ENCODE measurements at places on chromosomes 5 and 9. TPM values are rescaled to one million over a fixed set of nuclear protein-coding genes. Genes with fewer than 3 reads are reported as not detected.

Gene CAMK4
- 0.71 TPM for polyA plus RNA-seq

Gene EXOC3
- polyA plus RNA-seq: 24.9 TPM

Gene CAMLG
- polyA plus RNA-seq: 16.6 TPM

DNA sequence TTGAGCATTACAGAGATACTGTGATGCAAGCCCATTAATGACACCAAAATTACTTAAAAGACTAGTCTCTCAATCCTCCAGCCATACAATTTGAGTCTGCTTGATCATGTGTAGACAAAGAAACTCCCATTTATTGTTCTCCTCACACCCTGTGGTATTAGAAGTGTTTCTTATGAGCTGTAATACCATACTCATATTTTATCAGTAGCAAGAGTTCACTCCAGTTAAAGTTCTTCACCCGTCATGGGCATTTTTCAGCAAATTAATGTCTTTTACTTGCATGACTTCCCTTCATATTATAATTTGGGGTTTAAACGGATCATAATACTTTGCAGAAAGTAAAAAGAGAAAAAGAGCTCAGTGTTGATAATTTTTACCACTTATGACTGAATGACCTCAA lies 242.9 kb downstream of the BNC2 start:
- no peak for DNase-seq

- DNase-seq: no peak
These were observed 219.0 kb downstream of the HTR1A start for GRCh38 chr5:63743096-63743798.

- no peak for DNase-seq
These were observed 122.9 kb downstream of the CFAP90 start for GRCh38 chr5:7728076-7728475.

Measured in BJ (cell line).